H7 (cell line): ENCODE measurements at places on chromosomes 11 and 22.

- DNase-seq, result peak; percentile 23
Measured at GRCh38 chr11:117313828-117314768, 2.0 kb downstream of the BACE1 start.

- DNase-seq, result no peak
Measured at GRCh38 chr11:110795112-110795624, 82.9 kb upstream of the ARHGAP20 start.

GRCh38 chr11:134261626-134262488 lies 8.5 kb downstream of the ACAD8 start:
- DNase-seq, result peak; percentile 86

DNA sequence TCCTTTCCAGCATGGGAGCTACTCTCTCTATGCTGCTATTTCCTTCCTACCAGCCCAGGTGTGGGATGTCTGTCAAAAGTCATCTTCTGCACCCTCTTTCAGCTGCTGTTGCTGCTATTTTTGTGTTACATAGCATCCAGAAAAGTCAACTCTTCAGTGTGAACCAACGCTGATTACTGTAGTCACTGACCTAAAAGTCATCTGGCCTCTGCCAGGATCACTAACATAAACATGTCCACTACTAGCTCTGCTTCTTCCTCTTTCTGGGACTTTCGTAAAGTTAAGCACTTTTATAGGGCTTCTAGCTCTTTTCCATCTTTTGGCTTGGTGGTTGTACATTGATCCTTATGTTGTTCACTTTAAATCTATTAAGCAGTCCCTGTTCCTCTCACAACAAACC lies 90.2 kb upstream of the CARD18 start:
- no peak for DNase-seq

DNA sequence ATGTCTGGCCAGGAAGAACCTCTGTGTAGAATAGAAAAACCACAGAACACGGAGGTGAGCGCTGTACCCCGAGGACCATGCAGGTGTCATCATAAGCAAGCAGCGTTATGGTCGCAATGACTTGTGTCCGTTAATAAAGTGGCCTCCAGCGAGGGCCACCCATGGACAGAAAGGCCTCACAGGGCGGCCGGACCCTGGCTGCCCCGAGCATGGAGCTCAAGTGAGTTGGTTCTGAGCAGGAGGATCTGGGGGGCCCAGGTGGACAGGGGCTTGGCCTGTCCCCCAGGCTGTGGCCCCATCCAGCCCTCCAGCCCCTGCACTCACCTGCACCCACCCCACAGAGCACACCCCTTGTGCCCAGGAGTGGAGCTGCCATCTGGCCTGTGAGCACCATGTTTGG lies 133.8 kb downstream of the BRD1 start:
- DNase-seq, result no peak

- DNase-seq, result no peak
Measured at GRCh38 chr11:15780837-15781236, 575.5 kb downstream of the SOX6 start.

DNA sequence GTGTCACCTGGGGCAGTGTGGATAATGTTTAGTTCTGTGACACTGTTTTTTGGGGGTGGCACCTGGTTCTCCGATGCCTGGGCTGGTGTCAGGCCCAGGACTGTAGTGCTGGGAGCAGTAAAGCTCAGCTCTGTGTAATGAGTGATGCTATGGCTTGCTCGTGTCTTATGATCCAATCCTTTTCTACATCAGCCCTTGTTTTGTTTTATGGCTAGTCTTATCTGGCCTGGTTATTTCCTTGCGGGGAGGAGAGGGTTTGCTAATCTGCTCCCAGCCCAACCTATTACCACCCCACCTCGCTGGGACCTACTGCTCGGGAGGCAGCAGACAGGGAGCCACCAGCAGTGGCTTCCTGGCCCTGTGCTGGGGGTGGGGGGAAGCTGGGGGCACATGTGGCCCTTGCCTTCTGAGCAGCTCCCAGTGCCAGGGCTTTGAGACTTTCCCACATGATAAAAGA lies 35.0 kb upstream of the TPBGL start:
- DNase-seq, result no peak

- DNase-seq, result peak; percentile 48
Measured at GRCh38 chr11:88484873-88485621, 147.5 kb upstream of the CTSC start.

GRCh38 chr11:17734986-17735817 lies 621 bp downstream of the KCNC1 start:
- peak; percentile 94 for DNase-seq

GRCh38 chr22:29219881-29220670 lies 14.4 kb downstream of the EMID1 start:
- DNase-seq, result peak; percentile 84

GRCh38 chr11:84607975-84608836 lies 1018.9 kb downstream of the DLG2 start:
- no peak for DNase-seq

- DNase-seq, result no peak
Measured at GRCh38 chr11:72929256-72929655, 115.0 kb downstream of the ATG16L2 start.

GRCh38 chr22:43150731-43151206 lies 590 bp upstream of the TSPO start:
- no peak for DNase-seq

DNA sequence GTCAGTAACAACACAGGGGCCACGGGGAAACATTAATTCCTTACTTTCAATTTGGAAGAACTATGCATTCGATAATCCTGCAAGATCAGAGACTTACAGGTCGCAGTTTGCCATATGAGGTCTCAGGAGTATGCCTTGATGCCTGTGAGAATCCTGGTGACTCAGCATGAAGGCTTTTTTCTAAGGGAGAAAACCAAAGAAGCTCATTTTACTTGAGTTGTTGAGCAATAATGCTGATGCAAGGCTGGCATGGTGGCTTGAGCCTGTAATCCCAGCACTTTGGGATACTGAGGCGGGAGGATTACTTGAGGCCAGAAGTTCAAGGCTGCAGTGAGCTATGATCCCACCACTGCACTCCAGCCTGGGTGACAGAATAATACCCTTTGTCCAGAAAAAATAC lies 26.6 kb downstream of the ATG16L2 start:
- DNase-seq, result no peak

DNA sequence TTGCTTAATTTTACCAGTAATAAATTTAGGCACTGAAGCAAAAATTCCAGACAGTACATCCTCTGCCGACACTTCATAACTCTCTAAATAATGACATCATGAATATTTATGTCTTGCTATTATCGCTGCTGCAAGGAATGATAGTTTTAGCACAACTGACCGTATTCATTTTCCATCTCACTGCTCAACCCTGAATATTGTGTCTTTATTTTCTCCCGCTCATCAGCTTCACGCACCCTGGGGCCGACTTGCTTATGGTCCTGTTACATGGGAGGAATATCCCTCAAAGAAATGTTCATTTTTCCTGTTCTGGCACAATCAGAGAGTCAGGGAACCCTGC lies 33.3 kb downstream of the SLN start:
- no peak for DNase-seq

GRCh38 chr11:2250041-2250440 lies 20.3 kb downstream of the ASCL2 start:
- DNase-seq, result no peak

DNA sequence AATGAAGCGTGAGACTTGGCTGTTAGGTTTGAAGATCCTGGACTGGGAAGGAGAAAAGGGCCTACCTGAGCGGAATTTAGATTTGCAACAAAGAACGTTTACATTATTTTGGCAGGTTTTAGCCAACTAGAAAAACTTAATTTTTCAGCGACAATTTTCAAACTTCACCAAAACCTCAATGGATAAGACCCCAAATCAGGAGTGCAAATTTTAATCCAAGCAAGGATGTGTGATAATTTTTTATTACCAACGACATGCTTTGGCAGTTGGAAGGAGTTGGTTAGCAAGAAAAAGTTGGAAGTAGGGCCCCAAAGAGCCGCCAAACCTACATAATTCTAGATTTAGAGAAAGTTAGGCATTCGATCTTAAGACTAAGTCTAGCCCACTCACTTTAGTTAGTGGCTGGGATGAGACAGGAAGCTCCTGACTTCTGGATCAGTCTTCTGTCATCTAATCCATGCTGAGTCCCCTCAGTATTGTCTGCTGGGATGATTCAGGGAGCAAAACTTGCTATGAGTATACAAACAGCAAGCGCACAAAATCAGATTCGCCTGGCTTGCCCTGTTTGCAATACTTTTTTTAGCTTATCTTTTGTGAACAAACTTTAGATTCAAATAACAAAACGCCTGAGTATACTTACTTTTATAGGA lies 787 bp upstream of the RDX start:
- DNase-seq, result peak; percentile 13

DNA sequence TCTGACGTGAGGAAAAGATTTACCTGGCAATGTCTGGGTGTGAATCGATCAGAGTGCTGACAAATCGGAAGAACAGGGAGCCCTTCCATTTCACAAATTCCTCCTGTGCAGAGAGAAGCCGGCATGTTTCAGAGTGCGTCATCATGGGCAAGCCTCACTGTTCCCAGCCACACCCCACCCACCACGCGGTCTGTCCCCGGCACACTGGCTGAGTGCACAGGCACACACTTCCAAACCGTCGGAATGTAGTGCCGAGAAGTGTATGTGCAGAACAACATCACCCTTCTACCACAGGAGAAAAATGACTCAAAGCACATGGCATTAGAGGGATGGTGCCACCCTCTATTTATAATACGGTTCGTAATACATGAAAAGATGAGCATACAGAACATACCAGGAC lies 47.5 kb downstream of the NCAPD3 start:
- DNase-seq, result no peak

DNA sequence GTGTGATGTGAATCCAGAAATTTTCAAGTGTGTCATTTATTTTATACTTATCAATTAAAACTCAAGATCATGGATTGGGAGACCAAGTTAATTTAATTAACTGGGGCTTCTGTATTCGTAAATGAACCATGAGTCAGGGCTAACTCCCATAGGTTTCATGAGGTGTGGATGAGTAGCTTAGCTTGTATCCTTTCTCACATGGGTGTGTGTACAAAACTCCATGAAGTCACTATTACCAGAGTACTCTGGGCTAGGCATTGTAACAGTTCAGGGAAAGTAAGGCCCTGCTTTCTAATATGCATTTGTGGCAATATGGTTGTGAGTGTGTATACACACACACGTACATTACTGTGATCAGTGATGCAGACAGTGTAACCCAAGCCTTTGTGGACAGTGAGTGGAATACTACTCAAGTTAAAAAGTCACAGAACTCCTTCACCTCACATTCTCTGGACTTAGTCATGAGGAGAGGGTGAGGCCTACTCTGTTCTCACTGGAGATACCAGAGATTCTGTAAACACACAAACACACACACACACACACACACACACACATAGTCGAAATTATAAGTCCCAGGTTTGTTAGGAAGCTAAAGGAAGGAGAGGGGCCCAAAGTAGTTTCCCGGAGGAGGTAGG lies 3.5 kb downstream of the CNTF start:
- no peak for DNase-seq
